Activated T-cell treated with anti-CD3 and anti-CD28 coated beads for 1 hour (primary cell): ENCODE measurements at places on chromosomes 16 and 17.

DNA sequence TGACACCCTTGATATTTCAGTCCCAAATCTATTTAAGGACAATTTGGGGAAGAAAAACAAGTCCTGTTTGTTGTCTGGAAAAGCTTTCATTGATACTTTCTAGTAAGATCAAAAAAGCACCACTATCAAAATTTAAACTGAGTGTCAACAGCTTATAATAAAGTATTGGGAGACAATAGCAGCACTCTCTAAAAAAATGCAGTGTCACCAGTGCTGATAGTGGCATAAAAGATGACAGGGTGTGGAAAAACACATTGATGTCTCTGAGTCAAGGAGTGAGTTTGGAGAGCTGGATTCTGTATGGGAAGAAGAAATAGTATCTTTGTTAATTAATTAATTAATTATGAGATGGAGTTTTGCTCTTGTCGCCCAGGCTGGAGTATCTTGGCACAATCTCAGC lies 8.3 kb upstream of the TOM1L1 start:
- DNase-seq, result no peak

- no peak for DNase-seq
Measured at GRCh38 chr16:86899757-86900156, 321.4 kb downstream of the FOXL1 start.

- no peak for DNase-seq
Measured at GRCh38 chr16:22789281-22789945, 24.5 kb upstream of the HS3ST2 start.

DNA sequence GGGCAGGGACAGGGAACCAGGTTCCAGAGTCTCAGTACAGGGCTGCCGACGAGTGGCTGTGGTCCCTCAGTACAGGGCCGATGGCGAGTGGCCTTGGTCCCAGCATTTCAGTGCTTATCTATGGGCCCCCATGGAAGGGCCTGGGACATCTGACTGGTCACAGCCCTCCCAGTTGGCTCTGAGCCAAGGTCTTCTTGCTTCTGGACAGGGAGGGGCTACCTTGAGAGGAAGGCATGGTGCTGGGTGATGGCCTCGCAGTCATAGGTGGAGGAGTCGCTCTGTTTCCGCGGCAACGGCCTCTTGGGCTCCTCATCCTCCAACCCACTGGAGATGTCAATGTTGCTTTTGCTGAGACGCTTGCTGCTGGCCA lies 32.5 kb downstream of the PIMREG start:
- no peak for DNase-seq

- DNase-seq, result no peak
Measured at GRCh38 chr17:2955931-2956582, 107.3 kb downstream of the OR1D5 start.

- DNase-seq, result no peak
Measured at GRCh38 chr16:11327277-11328171, 17.7 kb upstream of the RMI2 start.

DNA sequence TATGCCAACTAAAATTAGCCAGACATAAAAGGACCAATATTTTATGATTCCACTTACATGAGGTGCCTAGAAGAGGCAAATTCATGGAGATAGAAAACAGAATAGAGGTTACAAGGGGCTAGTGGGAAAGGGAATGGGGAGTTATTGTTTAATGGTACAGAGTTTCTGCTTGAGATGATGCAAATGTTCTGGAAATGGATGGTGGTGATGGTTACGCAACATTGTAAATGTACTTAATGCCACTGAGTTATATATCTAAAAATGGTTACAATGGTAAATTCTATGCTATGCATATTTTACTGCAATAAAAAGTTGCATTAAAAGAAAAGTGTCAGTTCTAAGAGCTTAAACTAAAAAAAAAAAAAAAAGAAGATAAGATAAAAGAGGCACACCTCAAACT lies 17.9 kb downstream of the MT1X start:
- DNase-seq, result no peak

DNA sequence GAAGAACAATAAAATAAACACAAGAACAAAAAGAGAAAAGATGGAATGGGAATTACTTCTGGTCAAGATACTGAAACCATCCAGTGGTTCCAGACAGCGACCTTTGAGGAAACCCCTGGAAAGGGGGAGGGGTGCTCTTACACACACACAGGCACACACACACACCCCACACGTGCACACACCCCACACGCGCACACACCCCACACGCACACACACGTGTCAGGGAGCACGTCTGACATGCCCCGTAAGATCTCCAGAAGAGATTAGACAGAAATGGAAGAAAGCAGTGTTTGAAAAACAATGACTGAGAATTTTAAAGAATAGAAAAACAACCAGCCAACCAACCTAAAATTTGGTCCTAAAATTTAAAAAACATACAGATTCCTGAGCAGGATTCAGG lies 45.3 kb upstream of the FASN start:
- DNase-seq, result no peak

- no peak for DNase-seq
Measured at GRCh38 chr17:13346081-13346533, 255.6 kb downstream of the HS3ST3A1 start.

- DNase-seq, result no peak
Measured at GRCh38 chr16:48526058-48526957, 83.7 kb downstream of the N4BP1 start.

- DNase-seq, result no peak
Measured at GRCh38 chr16:4780235-4780634, 7.9 kb downstream of the SEPTIN12 start.

- no peak for DNase-seq
Measured at GRCh38 chr16:898761-899682, 71.8 kb downstream of the LMF1 start.

DNA sequence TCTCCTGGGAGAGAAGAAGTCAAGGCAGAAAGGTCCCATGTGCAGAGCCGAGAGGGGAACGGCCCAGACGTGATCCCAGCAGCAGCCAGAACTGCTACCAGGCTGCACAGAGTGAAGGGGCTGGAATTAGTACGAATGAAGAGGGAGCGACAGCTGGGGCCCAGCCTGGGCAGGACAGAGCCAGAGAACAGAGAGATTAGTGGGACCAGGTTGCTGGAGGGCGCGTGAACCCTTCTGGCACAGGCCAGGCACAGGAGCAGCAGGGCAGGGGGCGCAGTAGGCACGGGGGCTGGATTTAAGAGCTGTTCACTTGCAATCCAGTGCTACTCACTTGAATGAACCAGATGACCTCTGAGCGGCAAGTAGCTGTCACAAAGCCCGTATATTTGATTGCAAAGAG lies 66.9 kb downstream of the PLXDC1 start:
- no peak for DNase-seq

- no peak for DNase-seq
Measured at GRCh38 chr17:73847952-73848351, 203.7 kb upstream of the SDK2 start.

DNA sequence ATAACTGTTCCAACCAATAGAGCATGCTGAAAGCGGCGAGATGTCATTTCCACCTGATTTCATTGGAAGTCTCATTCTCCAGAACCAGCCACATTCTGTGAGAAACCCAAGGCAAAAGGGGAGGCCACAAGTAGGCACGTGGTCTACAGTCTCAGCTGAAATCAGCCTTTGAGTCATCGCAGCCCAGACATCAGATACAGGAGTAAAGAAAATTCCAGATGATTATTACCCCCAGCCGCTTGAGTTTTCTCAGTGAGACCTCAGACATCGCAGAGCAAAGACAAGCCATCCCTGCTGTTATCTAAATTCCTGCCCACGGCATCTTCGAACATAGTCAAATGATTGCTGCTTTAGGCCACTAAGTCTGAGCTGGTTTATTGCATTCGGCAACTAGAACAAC lies 23.1 kb downstream of the STAT3 start:
- DNase-seq, result no peak

DNA sequence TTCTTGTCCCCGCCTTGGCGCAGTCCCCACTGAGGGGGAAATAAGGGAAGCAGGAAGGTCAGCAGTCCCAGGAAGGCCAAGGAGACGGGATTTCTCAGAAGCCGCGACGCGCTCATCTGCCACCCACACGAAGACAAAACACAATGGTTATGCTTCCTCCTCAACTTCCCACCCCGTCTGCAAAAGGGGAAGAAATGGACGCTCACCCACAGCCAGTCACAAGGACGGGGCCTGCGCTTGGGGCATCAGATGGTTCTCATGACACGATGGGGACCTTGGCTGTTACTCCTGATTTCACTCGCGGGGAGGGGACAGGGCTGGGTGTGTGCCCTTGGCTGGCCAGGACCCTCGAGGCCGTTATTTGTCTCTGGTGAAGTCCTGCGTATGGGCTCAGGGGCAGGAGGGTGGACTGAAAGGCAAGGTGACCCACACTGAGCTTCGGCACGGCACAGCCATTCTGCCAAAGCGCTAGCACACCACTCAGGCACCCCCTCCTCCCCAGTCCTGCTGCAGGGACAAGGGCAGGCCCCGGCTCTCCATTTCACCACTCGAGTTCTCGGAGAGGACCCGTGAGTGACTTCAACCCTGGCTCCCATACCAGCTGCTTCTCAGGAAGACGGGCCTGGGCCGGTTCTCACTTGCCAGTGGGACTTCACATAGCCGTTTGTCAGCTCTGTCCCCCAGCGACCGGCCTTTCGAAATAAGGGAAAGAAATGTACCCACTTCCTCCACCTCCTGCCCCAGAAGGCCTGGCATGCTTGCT lies 84.5 kb downstream of the ABR start:
- DNase-seq, result no peak

DNA sequence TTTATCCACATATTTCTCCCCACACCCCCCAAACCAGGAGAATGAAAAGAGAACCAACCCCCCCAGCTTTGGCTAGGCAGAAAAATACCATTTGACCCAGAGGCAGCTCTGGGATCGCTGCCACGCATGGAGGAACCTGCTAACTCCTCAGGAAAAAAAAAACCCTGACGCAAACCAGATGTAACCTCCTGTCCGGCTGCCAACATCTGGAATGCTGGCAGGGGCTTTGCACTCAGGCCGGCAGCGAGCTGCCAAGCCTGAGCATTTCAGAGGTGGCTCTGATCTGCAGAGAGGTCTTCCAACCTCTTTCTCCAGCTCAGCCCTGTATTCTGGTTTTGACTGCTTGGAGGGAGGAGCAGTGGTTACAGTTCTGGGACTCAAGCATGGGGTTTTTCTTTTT lies 8.2 kb downstream of the IGFBP4 start:
- no peak for DNase-seq

DNA sequence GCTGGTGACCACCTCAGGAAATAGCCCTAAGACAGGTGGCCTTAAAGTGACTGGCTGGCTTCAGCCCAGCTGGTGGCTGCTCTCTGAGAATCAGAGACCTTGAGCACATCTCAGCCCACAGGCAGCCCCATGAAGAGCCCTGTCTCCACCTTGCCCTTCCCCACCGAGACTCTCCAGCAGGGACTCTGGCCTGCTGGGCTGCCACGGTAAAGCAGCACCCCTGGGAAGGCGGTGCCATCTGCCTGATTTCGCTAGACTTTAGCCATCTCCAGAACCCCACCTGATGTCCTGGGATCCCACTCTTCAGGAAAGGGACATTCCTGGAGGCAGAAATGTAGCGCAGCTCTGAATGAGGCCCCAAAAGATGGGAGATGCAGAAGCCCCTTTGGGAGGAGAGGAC lies 45.2 kb upstream of the LGALS9 start:
- no peak for DNase-seq

- DNase-seq, result no peak
Measured at GRCh38 chr16:68082629-68083238, 2.4 kb upstream of the NFATC3 start.

DNA sequence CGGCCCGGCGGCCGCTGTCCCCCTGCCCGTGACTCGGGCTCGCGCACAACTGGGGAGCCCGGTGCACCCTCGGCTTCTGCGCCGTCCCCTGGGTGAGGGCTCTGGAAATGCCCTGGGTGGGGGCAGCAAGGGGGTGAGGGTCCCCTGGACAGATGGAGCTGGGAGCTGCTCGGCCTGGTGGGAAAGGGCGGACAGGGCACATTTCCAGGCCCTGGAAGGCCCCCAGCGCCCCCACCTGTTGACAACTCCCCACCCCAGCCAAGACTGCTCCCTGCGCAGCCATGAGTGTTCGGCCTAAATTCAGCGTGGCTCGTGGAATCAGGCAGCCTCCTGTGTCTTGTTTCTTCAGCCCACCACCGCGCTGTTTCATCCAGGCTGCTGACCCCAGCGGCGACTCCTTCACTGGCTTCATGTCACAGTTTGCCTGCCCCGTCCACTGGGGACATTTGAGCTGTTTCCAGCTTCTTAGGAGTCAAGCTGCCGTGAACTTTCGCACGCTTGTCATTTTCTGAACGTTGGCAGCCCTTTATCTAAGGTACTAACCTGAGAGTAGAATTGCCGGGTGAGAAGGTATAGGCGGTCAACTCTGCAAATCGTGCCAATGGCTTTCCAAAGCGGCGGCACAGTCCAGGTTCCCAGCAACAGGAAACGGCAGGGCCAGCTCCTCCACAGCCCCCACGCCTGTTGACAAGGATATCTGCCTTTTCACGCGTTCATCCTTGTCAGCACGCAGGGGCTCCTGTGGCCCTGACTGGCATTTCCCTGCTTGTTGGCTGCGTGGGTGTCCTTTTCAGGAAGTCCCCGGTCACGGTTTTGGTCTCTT lies 895 bp downstream of the UTS2R start:
- no peak for DNase-seq

- DNase-seq, result no peak
Measured at GRCh38 chr16:65572156-65572555, 450.3 kb upstream of the CDH11 start.

DNA sequence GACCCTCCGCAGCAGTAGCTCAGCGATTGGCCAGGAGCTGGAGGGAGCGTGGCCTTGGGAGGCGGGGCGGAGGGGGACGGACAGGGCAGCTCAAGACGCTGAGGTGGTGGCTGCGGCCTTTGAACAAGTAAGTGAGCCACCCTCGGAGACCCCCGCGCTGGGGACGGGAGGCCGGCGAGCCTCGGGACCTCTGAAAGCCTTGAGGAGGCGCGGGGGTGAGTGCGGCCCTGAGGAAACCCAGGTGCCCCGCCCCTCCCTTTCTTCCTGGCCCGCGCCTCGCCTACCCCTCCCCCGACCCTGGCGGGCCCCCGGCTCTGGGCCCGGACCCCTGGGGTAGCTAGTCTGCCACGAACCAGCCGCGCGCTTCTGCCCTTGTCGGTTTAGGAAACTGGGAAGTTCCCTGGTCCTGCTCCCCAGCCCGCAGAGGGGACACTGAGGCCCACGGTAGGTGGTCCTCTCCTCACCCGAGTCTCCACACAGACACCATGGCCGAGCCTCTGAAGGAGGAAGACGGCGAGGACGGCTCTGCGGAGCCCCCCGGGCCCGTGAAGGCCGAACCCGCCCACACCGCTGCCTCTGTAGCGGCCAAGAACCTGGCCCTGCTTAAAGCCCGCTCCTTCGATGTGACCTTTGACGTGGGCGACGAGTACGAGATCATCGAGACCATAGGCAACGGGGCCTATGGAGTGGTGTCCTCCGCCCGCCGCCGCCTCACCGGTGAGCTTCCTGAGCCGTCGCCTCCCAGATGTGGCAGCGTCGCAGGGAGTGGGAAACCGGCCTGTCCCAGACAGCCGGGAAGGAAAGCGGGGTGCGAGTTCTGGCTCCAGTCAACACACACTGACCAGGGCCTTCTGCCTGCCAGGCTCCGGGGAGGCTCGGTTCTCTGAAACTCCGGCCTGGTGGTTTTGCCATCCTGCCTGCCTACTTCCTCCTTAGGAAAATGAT lies at the start of gene MAPK7:
Gene MAPK7, plus strand, starts transcription at position 83 of the 945 bp plus-strand sequence. Its CDS starts 403 bp downstream, at position 486.
- no peak for DNase-seq

- no peak for DNase-seq
Measured at GRCh38 chr16:53945996-53946395, 242.0 kb downstream of the FTO start.

GRCh38 chr17:56111706-56112485 lies 41.4 kb upstream of the ANKFN1 start:
- DNase-seq, result no peak

GRCh38 chr17:66604376-66604775 lies 230.5 kb upstream of the CACNG5 start:
- DNase-seq, result no peak
